ENCODE measurements at places on chromosomes 3 and 15.

DNA sequence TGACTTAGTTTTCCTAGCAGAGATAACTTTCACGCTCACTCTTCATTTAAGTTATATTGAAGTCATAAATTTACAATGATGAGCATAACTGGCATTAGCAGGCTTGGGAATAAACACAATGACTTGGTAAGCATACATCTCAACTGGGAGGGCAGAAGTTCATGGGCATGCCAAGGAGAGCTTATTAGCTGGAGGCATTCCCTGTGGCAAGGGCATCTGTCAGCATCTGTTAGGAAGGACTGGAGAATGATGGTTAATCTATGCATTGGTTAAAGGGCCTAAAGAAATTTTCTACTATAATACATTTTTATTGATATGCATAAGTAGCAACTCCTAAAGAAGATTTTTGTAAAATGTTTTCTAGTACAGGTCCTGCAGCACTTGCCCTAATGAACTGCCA, 52.4 kb downstream of the NEK11 start:
- no peak for DNase-seq

- no peak for DNase-seq
These were observed 51.9 kb upstream of the SNRPA1 start for GRCh38 chr15:101346928-101347327.

DNA sequence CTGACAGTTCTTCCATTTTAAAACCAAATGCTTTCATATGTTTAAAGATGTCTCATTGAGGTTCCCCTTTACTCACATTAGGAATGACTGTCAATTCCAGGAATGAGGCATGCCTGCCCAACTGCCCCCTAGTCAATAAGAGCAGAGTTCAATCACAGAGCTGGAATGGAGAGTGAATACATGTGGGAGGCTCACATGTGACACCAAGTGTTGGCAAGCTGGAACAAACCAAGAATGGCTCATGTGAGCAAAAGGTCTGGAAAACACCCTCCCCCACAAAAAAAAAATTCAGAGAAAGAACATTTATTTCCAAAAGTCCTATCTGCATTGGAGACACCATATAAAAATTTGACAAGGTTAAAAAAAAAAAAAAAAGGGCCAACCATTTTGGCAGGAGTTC, 3.7 kb downstream of the PBRM1 start:
- DNase-seq, result no peak

- DNase-seq, result no peak
These were observed 209.2 kb upstream of the TOPAZ1 start for GRCh38 chr3:44032487-44032886.

GRCh38 chr3:129504471-129505100, 23.9 kb upstream of the RHO start:
- no peak for DNase-seq

DNA sequence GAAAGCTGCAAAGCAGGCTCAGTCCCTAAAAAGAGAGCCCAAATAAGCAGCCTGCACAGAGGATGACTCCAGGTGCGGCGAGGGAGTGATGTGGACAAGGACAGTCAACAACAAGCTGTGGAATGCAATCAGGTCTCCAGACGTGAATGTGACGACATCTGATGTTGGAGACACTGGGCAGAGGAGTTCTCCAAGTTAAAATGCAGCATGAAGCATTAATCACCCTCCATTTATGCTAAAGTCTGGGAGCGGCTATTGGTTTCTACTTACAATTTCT, 316.7 kb downstream of the FGF12 start:
- DNase-seq, result no peak
